ENCODE measurements at places on chromosomes 5 and 9.

GRCh38 chr9:72980600-72981265 is 27.9 kb upstream of the ALDH1A1 start:
- no peak for DNase-seq

DNA sequence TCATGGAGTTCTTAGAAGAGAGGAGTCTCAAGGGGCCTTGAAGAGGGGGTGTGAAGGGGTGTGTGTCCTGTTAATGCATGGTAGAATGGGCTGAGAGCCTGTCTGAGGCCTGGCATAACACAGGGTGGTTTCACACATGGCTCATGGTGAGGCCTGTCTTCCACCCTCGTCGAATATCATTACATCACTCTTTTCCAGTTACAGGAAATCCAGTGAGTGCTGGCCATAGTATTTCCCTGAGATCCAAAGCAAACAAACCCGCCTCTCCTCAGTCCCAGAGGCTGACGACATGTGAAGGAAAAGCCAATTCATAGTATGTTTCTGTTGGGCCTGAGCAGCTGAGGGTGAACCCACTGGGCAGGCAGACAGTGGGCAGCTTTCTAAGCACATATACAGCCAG is 159.4 kb upstream of the NR3C1 start:
- no peak for DNase-seq

DNA sequence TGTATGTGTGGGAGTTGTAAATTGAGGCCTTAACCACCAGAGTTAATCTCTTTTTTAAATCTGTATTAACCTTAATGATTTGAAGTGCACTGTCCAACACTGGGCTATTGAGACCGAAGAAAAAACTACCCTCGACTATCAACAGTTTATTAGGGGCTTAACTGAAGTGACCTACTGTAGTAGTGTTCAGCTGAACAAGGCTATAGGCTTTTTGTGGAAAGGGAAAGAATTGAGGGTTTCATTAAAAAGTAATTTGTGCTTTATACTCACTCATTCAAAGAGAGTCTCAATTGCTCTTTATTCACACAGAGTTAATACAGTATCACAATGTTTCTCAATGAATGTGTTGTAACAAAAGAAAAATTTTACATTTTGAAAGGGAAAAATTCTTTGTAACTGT is 267.5 kb downstream of the SLF1 start:
- DNase-seq: no peak

- no peak for DNase-seq
Observed at GRCh38 chr9:129539446-129539845, 81.5 kb downstream of the C9orf50 start.

DNA sequence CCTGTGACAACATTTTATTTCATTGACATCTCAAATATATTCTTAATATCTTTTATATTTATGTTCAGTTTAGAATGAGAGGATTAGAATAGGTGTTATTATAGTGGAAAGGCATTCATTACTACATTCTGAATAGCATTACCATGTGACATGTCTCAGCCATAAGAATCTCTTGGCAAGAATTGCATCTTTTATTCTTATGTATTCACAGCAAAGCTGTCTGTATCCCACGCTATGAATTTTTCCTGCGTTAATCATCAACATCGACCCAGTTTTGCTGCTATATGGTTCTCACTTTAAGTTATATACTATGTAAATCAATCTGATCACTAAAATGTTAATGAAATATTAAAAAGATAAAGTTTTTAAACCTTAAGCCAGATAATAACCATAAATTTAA is 248.6 kb downstream of the TMEM232 start:
- DNase-seq: no peak

GRCh38 chr9:6247266-6247665 is 31.7 kb downstream of the IL33 start:
- no peak for DNase-seq

DNA sequence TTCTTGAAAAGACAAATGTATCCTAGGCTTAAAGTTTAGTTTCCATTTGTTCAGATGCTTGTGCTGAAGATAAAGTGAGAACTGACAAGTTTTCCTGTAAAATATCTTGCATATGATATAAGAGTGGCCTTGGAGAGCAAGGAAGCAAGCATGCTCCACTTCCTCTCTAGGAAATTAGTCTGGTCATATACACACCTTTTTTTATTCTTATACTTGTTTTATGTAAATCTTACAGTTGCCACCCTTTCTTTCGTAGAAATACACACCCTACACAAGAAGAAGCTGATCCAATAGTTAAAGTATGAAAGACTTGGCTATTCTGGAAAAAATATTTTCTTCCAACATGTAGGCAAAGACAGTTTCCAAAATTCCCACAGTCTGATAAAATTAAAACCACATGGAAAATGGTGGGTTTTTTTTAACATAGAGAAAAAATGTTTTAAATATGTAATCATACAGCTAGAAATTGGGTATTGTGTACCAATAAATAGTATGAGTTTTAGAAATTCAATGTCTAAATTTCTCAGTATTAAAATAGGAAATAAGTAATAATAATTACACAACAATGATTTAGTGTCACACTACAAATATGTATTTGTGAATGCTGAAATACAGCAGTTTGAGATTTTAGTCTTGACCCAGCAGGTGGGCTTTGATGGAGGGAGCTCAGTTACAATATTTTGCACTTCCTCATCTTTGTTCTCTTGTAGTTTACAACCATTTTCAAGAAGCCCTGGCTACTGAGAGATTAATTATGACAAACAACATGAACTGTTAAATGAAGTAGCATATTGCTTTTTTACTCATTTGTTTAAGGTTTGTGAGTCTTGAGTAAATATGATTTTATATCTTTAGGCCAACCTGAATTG is 185.7 kb upstream of the GNA14 start:
- no peak for DNase-seq

DNA sequence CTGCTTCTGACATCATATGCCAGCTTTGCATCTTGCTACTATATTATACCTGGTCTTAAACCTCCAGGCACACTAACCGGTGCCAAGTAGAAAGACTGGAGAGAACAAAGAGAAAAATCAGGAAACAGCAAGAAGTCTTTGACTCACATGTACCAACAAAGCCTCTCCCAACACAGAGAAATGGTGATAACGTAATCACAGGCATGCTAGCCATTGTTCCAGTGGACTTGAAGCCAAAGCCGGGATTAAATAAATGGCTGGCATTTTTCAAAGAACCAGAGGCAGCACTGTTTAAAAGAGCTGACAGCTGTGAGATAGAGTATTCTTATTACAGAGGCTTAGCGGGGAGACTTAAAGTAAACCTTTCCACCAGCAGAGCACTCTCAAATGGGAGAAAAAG is 148.4 kb upstream of the NFIL3 start:
- no peak for DNase-seq

DNA sequence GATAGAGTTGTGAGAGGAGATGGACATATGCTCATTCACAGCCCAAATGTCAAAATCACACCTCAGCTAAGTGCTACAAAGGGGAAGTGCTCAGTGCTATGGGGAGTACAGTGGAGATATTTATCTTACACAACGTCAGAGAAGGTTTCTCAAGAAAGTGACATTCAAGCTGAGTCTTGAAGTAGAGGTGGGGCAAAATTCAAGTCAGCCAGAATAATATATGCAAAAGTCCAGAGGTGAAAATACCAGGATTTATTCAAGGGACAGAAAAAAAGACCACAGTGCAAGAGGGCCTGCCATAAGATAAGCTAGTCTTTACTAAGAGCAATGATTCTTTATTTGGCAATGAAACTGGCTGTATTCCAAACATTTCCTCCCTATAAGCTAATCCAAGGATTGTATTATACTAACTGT is 327.8 kb upstream of the PIK3R1 start:
- DNase-seq: no peak

DNA sequence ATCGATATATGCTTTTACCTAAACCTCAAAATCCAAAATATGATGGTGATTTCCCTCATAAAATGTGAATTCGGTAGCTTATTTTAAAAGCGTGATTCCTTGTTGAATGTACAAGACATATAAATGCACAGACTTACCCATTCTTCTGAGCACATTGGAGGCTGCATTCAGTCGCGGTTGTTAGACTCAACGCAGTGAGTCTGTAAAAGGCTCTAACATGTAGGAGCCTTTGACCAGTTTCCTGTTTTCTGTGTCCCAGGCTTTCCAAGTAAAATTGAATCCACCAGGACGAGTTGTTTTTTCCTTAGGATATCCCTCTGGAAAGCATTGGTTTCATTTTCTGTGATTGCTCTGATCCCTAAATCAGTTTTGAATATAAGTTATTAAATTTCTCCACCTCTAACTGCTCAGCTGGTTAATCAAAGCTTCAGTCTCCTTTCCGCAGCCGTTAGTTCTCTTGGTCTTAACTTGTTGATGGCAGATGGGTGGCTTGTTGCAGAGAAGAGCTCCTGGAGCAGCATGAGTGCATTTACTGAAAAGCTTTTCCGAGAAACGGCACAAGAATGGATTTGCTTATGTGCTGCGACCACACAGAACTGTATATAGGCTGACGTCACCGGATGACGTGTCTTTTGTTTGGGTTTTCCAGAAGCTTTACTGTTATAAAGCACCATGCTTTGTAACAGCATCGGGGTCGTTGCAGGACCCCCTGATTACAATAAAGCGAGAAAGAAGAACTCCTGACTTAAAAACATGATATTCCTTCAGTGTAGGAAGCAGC is at the start of gene LRRTM2:
LRRTM2 (minus strand) TSS at position 565 of the 781 bp plus-strand sequence; CDS start at position 141, 424 bp downstream.
- DNase-seq: no peak

DNA sequence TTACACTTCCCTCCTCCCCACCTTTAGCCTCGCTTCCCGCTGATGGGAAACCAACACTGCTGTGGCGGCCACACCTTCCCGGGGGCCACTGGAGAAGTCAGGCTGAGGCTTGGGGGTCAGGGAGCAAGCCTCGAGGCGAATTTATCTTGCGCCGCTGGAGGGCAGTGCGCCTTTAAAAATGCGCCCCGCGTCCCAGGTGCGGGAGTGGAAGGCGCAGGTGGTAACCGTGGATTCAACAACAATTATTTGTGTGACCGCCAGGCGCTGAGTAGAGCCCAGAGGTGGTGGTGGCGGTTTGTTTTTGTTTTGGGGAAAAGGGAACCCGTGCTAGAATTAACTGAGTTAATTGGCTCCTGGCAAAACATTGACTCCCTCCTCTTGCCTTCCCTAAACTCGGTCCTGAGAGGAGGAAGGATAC is 1.1 kb downstream of the CFAP77 start:
- DNase-seq: peak; percentile 42

GRCh38 chr5:181281077-181281983 is 20.4 kb upstream of the TRIM52 start:
- no peak for DNase-seq

DNA sequence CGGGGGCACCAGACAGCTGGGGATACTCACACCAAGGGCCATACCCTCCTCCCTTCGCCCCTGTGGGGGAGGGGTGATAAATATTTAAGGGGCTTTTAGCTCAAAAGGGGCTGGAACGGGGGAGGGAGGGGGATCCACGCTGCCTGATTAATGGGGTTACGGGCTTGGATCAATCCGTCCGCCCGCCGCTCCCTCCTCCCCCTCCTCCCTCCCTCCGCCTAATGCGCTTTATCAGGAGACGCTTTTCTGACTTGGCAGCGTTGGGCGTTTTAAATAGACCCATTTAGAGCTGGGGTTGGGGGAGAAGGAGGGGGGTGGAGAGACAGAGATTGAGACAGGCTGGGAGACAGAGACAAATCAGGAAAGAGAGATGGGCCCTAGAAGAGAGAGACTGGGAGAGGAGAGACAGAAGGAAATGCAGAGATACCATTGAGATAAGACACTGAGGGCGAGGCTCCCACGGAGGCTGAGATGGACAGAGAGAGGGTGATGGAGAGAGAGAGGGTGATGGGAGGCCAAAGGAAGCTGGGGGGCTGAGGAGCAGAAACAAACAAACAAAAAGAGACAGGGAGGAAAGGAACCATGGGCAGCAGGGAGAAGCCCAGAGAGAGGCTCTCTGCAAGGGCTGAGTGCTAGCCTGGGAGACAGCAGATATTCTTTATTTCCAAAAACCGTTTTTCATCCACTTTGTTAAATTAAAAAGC is 10.3 kb downstream of the CNTFR start:
- DNase-seq: no peak

GRCh38 chr5:159345861-159346260 is 15.6 kb upstream of the IL12B start:
- DNase-seq: no peak

DNA sequence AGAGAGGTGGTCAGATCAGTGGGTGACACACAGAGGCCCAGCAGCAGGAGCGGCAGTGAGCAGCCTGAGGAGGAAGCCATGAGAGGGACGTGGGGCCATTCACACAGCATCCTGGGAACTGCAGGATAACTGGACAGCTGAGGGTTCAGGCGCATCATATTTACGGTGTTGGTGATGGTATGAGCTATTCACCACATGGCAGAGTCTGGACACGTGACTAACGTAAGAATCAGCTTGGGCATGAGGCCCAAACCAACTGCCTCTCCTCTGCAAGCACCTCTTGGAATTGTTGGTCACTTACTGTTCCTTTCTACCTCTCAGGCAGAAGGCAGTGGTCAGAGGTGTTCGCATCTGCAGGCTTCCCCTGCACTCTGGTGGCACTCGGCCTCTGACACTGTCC is 141.1 kb downstream of the ENTREP1 start:
- DNase-seq: no peak

DNA sequence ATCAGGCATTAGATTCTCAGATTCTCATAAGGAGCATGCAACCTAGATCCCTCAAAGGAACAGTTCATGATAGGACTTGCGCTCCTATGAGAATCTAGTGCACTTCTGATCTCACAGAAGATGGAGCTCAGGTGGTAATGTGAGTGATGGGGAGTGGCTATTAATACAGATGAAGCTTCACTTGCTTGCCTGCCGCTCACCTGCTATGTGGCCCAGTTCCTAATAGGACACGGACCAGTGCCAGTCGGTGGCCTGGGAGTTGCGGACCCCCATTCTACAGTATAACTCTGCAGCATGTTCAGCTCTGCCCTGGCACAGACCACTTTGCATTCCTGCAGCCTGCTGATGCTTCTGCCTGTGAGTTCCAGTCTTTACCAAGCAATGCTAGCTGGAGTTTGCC is 581.3 kb upstream of the KLF4 start:
- DNase-seq: no peak

- DNase-seq: peak; percentile 44
Observed at GRCh38 chr5:151150471-151151262, 6.9 kb downstream of the ANXA6 start.
